ENCODE measurements at places on chromosomes 12 and 14.

- no peak for DNase-seq
Observed at GRCh38 chr12:31224768-31225448, 101.0 kb downstream of the SINHCAF start.

DNA sequence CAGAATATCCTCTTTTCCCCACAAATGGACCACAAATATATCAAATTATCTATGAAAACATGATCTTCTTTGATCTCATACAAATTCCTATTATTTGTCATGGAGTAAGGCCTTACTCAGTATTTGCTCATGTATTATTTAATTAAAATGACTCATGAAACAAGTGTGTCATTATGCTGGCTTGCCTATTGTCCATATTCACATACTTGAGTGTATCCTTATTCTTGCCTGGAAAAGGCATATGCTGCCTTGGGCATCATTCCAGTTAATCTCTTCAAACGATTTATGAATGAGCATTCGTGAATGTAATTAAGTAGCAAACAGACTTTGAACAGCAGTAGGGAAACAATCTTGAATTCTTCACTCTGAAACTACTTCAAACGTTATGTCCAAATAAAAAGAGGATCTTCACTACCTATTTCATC is 22.6 kb upstream of the SNRPF start:
- peak; percentile 27 for DNase-seq

DNA sequence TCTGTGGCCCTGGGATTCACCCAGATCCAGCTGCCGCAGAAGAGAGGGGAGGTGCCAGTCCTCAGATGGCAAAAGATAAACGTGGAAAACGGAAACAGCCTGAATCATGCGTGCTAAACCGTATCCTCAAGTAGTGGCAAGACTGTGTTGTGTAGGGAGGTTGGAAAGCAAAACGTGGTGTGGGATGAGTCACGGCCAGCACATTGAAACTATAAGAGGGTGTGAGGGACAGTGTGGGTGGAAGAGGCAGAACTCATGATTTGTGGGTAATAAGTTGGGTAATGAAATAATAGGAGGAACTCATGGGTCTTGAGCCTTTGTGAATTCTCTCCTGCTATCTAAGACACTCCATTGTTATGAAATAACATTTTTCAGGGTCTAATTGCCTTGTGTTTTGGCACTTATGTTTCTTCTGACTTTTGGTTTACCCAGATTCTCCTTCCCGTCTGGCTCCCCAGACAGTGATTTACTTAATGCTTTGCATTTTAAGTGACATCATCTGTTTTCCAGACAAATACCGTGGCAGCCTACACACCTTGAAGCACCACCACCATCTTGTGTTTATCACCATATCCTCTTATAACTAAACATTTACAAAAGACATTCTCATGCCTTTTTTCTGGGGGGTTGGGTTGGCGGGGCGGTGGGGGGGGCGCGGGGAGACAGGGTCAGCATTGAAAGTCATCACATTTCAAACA is 62.3 kb upstream of the PTCSC3 start:
- no peak for DNase-seq

DNA sequence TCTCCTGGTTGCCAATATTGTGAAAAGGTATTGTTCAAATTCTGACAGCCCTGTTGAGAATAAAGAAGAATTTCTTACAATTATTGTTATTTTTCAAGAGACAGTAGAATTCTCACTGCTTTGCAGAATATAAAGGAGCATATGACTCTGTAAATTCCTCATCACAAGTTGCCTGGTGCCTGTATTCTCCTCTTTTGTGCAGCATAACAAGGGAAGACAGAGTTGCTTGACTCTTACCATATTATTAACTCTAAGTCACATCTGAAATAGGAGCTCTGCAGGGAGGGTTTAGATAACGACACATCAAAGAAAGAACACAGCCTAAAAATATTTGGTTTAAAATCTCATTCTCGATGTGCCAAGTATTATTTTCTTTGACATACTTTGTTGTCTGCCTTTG is 31.1 kb downstream of the MYF5 start:
- no peak for DNase-seq

Data from LoVo (cell line).